ENCODE measurements at places on chromosomes 12 and 14. TPM values are rescaled to one million over a fixed set of nuclear protein-coding genes. Genes with fewer than 3 reads are reported as not detected.

C12orf54 gene
- not detected for total RNA-seq

- no peaks in the 10 kb centered on the region for H3K36me3 ChIP-seq
- no peak overlapping the region for H3K4me3 ChIP-seq
- no peak overlapping the region for H3K27ac ChIP-seq
- DNase-seq: no peak
Observed at GRCh38 chr12:128288896-128289295, 21.9 kb downstream of the TMEM132C start.

LRTM2 gene
- total RNA-seq: 0.07 TPM

DNA sequence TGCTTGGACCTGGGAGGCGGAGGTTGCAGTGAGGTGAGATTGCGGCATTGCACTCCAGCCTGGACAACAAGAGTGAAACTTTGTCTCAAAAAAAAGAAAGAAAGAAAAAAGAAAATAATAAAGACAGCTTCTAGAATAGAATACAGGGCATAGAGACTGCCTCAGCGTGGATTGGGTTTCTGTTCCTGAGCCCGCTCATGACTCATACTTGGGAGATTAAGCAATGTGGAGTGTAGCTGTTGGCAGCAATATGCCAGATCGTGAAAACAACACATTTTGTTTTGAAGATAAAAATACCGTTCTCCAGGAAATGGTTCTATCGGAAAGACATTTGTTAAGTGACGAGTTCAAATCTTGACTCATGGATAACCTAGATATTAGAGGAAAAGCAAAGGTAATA, 67.2 kb downstream of the GLT1D1 start:
- H3K36me3 ChIP-seq: peaks cover 23% of the 10 kb centered on the region
- DNase-seq: no peak
- H3K27me3 ChIP-seq: no peaks in the 10 kb centered on the region
- H3K4me1 ChIP-seq: peaks cover 44% of the 10 kb centered on the region
- H3K27ac ChIP-seq: no peak overlapping the region
- H3K4me3 ChIP-seq: no peak overlapping the region

SMCO2 gene
- total RNA-seq: 1.4 TPM

PDE3A gene
- total RNA-seq: 0.07 TPM

LRRC10 gene
- not detected for total RNA-seq

GRCh38 chr12:46524778-46525177, 152.2 kb upstream of the SLC38A2 start:
- peak overlapping the region; percentile 97 for H3K27ac ChIP-seq
- H3K4me1 ChIP-seq: peaks cover 49% of the 10 kb centered on the region
- H3K4me3 ChIP-seq: no peak overlapping the region
- H3K27me3 ChIP-seq: no peaks in the 10 kb centered on the region

GPR135 gene
- total RNA-seq: 2.4 TPM

Measured in activated T-helper 2 cell treated with anti-CD3 and anti-CD28 coated beads, Interferon-gamma antibody, Interleukin-2, Interleukin-4, amounts not matched to agents 10 μg/mL and 5 μg/mL and 100 μg/mL, durations not matched to agents 14 hours and 24 hours and 36 hours (primary cell).